ENCODE measurements at places on chromosomes 1 and 21. TPM values are rescaled to one million over a fixed set of nuclear protein-coding genes. Genes with fewer than 3 reads are reported as not detected.

The COL11A1 gene
- 4.1 TPM for polyA plus RNA-seq

The KDF1 gene
- polyA plus RNA-seq, result 20.4 TPM

The USP21 gene
- polyA plus RNA-seq, result 29.4 TPM

The TBX15 gene
- 0.04 TPM for polyA plus RNA-seq

The BCAN gene
- 12.1 TPM for polyA plus RNA-seq

The FCER1G gene
- 35.9 TPM for polyA plus RNA-seq

The B4GALT2 gene
- 37.4 TPM for polyA plus RNA-seq

The VTCN1 gene
- 0.04 TPM for polyA plus RNA-seq

The ASTN1 gene
- polyA plus RNA-seq, result 3.0 TPM

The ZBTB37 gene
- 4.1 TPM for polyA plus RNA-seq

The UBE2G2 gene
- polyA plus RNA-seq, result 97.1 TPM

The RNF186 gene
- polyA plus RNA-seq, result 18.8 TPM

The CFAP141 gene
- not detected for polyA plus RNA-seq

The LAX1 gene
- 0.27 TPM for polyA plus RNA-seq

The PRDM16 gene
- 20.6 TPM for polyA plus RNA-seq

The PDC gene
- polyA plus RNA-seq, result 0.25 TPM

All from large intestine (tissue), 12 donors.